Naive thymus-derived CD8-positive, alpha-beta T cell (primary cell): ENCODE measurements at places on chromosomes 5 and 9. TPM values are rescaled to one million over a fixed set of nuclear protein-coding genes. Genes with fewer than 3 reads are reported as not detected.

DNA sequence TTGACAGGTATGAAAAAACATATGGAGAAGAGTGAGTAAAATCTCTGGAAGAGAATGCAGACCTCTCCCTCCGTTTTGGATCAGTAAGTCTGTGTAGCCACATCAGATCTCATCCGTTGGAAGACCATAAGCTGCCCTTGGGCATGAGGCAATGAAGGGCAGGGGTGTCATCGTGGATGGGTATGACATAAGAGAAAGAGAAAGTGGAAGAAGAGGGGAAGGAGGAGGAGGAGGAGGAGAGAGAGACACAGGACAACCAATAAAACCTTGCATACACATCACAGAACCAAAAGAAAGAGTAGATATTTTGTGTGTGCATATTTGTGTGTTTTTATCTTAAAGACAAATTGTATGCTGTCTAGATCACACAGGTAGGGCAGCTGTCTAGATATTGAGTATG lies 50.7 kb downstream of the PRRC1 start:
- no peak for DNase-seq

CAMSAP1 gene
- polyA plus RNA-seq = 0.61 TPM

DNA sequence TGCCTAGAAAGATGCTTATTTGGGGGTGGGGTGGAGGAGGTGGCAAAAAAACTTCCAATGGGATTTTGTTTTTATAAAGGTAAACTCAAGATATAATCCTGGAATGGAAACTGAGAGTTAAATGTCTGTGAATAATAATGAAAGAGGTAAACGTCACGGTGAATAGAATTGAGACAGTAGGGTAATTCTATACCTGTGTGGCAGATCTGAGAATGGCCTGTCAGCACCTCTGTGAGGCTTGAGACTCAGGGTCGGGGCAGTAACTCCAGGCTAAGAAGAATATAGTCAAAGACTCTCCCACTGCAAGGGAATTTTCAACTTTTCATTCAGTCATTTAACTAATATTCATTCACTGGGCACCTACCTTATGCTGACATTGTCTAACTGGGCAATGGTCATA lies 581.2 kb upstream of the ZNF608 start:
- DNase-seq = no peak

DNA sequence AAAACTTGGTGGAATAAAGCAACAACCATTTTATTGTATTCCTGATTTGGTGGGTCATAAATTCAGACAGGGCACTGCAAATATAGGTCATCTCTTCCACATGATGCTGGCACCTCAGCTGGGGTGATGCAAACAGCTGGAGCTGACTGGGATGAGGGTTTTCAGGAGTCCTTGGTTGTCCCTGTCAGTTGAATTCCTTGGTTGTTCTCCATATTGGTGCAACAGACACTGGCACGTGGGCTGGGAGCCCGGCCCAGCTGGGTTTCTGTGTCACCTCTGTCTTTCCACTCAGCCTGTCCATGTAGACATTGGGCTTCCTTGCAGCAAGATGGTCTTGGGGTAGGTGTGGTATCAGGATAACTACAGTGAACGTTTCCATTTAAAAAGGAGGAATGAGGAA lies 518.0 kb upstream of the MEF2C start:
- no peak for DNase-seq
